Spinal cord (tissue), 10 donors: ENCODE measurements at places on chromosomes 4 and X. TPM values are rescaled to one million over a fixed set of nuclear protein-coding genes. Genes with fewer than 3 reads are reported as not detected.

- DNase-seq: no peak
Observed at GRCh38 chr4:93730251-93730650, 98.3 kb upstream of the ATOH1 start.

GRCh38 chr4:106063009-106063408 is 167.7 kb downstream of the NPNT start:
- no peak for DNase-seq

OTUD6A gene
- not detected for polyA plus RNA-seq

VCX3A gene
- polyA plus RNA-seq: 0.29 TPM

SHOX gene
- polyA plus RNA-seq: 0.59 TPM
